ENCODE measurements at places on chromosomes 11 and 22. TPM values are rescaled to one million over a fixed set of nuclear protein-coding genes. Genes with fewer than 3 reads are reported as not detected.

DNA sequence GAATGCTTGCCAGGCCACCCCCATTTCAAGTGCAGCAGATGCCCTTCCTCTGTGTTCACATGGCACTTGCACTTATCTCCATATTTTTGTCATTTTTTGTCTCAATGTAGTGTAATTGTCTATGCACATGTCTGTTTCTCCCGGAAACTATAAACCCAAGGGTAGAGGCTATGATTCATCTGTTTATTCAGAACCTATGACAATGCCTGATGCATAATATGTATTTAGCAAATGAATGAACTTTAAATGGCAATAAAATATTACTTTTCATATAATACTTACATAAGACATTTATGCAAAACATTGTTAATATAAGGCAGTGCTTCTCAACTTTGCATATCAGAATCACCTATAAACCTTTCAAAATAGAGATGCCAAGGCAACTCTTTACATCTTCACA, 6.7 kb downstream of the PAK1 start:
- peaks cover 38% of the 10 kb centered on the region for H3K4me1 ChIP-seq
- H3K4me3 ChIP-seq = no peak overlapping the region
- H3K27me3 ChIP-seq = no peaks in the 10 kb centered on the region

- H3K27me3 ChIP-seq = peaks cover 39% of the 10 kb centered on the region
- peaks cover 4% of the 10 kb centered on the region for H3K4me1 ChIP-seq
- no peak overlapping the region for H3K27ac ChIP-seq
- H3K36me3 ChIP-seq = no peaks in the 10 kb centered on the region
- DNase-seq = no peak
Observed at GRCh38 chr11:14638561-14638960, 5.0 kb upstream of the PDE3B start.

- H3K36me3 ChIP-seq = peaks cover 18% of the 10 kb centered on the region
- H3K27ac ChIP-seq = no peak overlapping the region
- H3K4me3 ChIP-seq = no peak overlapping the region
- H3K4me1 ChIP-seq = peaks cover 28% of the 10 kb centered on the region
- no peak for DNase-seq
- no peaks in the 10 kb centered on the region for H3K27me3 ChIP-seq
Observed at GRCh38 chr11:9172389-9172788, 81.0 kb upstream of the SCUBE2 start.

GRCh38 chr11:119121811-119122124, 388 bp downstream of the HINFP start:
- no peaks in the 10 kb centered on the region for H3K36me3 ChIP-seq
- H3K4me1 ChIP-seq = peaks cover 12% of the 10 kb centered on the region
- DNase-seq = no peak
- H3K27me3 ChIP-seq = no peaks in the 10 kb centered on the region
- peak overlapping the region; percentile 81 for H3K4me3 ChIP-seq

GRCh38 chr22:45863981-45864751, 112.8 kb downstream of the WNT7B start:
- H3K4me3 ChIP-seq = no peak overlapping the region
- peaks cover 55% of the 10 kb centered on the region for H3K27me3 ChIP-seq
- peaks cover 20% of the 10 kb centered on the region for H3K4me1 ChIP-seq

- peaks cover 9% of the 10 kb centered on the region for H3K4me1 ChIP-seq
- H3K36me3 ChIP-seq = no peaks in the 10 kb centered on the region
- peak; percentile 65 for DNase-seq
- H3K27ac ChIP-seq = no peak overlapping the region
Observed at GRCh38 chr11:85182441-85183387, 444.4 kb downstream of the DLG2 start.

- H3K4me3 ChIP-seq = no peak overlapping the region
- H3K27ac ChIP-seq = no peak overlapping the region
- DNase-seq = no peak
- H3K36me3 ChIP-seq = no peaks in the 10 kb centered on the region
- no peaks in the 10 kb centered on the region for H3K4me1 ChIP-seq
Observed at GRCh38 chr11:27611947-27612455, 88.3 kb downstream of the BDNF start.

DNA sequence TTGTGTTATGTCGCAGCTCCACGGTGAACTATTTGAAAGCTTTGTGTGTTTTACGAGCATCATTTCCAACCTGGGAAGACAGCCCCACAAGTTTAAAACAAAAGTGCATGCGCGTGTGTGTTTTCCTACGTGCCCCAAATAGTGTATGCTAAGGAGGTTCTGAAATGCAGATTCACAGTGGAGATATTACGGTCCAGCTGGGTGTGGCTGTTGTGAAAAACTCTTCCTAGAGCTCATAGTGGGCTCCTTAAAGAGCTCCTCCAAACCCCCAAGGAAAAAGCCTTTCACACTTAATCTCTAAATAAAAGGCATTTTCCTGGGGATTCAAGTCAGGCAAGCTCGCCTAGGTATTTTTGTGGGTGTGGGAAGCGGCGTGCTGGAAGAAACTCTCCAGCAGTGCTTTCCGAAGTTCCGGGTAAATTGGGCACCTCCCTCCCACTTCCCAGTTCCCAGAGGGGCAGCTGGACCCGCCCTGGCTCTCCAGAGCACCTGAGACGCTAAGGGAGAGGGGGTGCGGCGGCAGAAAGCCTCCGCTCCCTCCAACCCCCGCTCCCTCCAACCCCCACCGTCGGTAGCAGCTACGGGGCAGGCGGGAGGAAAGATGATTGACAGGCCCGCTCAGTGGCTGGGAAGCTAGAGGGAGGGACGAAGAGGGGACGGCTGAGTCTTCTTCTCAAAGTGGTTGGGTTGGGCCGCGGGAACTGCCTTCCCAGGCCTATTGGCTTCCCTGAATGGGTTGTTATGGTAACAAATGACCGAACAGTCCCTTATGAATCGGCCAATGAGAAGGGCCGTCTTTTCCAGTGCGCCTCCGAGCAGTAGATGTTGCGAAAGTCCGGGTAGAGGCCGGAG, 561 bp upstream of the PCF11 start:
- peaks cover 7% of the 10 kb centered on the region for H3K36me3 ChIP-seq
- H3K4me1 ChIP-seq = peaks cover 13% of the 10 kb centered on the region
- peak overlapping the region; percentile 58 for H3K4me3 ChIP-seq
- DNase-seq = peak; percentile 99
- H3K27ac ChIP-seq = peak overlapping the region; percentile 62

GRCh38 chr11:71999362-71999761, 653 bp downstream of the IL18BP start:
- no peak for DNase-seq
- no peaks in the 10 kb centered on the region for H3K36me3 ChIP-seq
- H3K27me3 ChIP-seq = no peaks in the 10 kb centered on the region
- H3K4me3 ChIP-seq = no peak overlapping the region
- no peaks in the 10 kb centered on the region for H3K4me1 ChIP-seq
- H3K27ac ChIP-seq = no peak overlapping the region

DNA sequence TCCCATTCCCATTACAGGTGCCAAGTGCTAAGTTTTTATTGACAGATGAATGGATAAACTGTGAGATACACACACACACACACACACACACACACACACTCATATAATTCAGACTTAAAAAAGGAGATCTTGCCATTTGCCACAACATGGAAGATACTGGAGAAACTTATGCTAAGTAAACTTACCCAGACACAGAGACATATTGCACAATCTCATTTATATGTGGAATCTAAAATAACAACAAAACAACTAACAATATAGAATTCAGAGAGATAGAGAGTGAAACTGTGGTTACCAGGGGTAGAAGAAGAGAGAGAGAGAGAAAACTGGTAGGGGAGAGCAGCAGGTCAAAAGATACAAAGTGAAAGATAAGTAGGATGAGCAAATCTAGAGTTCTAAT, 1.4 kb downstream of the MS4A6E start:
- no peak for DNase-seq

DNA sequence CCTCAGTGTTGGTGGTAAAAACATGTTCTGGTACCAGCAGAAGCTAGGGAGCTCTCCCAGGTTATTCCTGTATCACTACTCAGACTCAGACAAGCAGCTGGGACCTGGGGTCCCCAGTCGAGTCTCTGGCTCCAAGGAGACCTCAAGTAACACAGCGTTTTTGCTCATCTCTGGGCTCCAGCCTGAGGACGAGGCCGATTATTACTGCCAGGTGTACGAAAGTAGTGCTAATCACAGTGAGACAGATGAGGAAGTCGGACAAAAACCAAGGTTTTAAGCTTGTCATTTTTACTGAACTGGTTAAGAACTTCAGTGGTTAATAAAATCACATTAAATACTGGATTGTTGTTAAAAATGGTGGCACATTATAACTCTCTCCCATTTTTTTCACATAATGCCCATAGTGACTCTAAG, 42.6 kb upstream of the VPREB1 start:
- H3K36me3 ChIP-seq = no peaks in the 10 kb centered on the region
- no peaks in the 10 kb centered on the region for H3K4me1 ChIP-seq
- H3K27ac ChIP-seq = no peak overlapping the region
- DNase-seq = no peak
- H3K4me3 ChIP-seq = no peak overlapping the region
- peaks cover 100% of the 10 kb centered on the region for H3K27me3 ChIP-seq

- H3K27ac ChIP-seq = no peak overlapping the region
- no peaks in the 10 kb centered on the region for H3K4me1 ChIP-seq
- peak overlapping the region; percentile 64 for H3K4me3 ChIP-seq
- peaks cover 35% of the 10 kb centered on the region for H3K27me3 ChIP-seq
Observed at GRCh38 chr11:45806072-45806933, 1.4 kb downstream of the SLC35C1 start.

DNA sequence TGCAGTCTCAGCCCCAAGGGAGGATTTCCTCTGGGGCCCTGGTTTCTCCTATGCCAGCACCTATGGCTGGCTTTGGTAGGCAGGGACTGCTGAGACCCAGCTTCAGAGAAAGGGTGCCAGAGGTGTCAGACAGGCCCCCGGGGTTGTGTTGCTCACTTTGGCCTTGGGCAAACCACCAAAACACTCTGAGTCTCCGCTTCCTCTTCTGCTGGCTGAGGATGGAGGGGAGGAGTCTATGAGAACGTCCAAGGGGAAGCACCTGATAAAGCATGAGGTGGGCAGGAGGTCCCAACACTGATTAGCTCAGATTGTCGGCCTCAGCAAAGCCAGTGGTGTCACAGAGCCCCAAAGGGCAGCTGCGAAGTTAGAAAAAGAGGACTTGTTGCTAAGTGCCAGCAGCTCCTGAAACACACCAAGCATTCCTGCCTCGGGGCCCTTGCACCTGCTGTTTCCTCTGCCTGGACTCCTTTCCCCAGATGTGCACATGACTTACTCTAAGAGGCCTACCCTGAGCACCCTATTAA, 10.5 kb downstream of the SMTNL1 start:
- no peak overlapping the region for H3K4me3 ChIP-seq
- H3K27ac ChIP-seq = peak overlapping the region; percentile 21
- peaks cover 3% of the 10 kb centered on the region for H3K4me1 ChIP-seq
- H3K27me3 ChIP-seq = no peaks in the 10 kb centered on the region
- H3K36me3 ChIP-seq = no peaks in the 10 kb centered on the region
- DNase-seq = no peak

GRCh38 chr11:119989159-119989821, 148.6 kb downstream of the TRIM29 start:
- no peaks in the 10 kb centered on the region for H3K36me3 ChIP-seq

- H3K27me3 ChIP-seq = no peaks in the 10 kb centered on the region
- H3K4me3 ChIP-seq = no peak overlapping the region
- no peak for DNase-seq
Observed at GRCh38 chr11:33766085-33766484, 8.2 kb downstream of the FBXO3 start.

- H3K4me1 ChIP-seq = no peaks in the 10 kb centered on the region
- no peak overlapping the region for H3K4me3 ChIP-seq
- no peak overlapping the region for H3K27ac ChIP-seq
- DNase-seq = no peak
- no peaks in the 10 kb centered on the region for H3K27me3 ChIP-seq
Observed at GRCh38 chr11:4541071-4541470, 3.9 kb upstream of the OR52M1 start.

- no peaks in the 10 kb centered on the region for H3K36me3 ChIP-seq
- H3K4me3 ChIP-seq = no peak overlapping the region
- H3K4me1 ChIP-seq = no peaks in the 10 kb centered on the region
- H3K27ac ChIP-seq = no peak overlapping the region
- no peaks in the 10 kb centered on the region for H3K27me3 ChIP-seq
Observed at GRCh38 chr11:33452836-33453624, 195.8 kb downstream of the HIPK3 start.

DNA sequence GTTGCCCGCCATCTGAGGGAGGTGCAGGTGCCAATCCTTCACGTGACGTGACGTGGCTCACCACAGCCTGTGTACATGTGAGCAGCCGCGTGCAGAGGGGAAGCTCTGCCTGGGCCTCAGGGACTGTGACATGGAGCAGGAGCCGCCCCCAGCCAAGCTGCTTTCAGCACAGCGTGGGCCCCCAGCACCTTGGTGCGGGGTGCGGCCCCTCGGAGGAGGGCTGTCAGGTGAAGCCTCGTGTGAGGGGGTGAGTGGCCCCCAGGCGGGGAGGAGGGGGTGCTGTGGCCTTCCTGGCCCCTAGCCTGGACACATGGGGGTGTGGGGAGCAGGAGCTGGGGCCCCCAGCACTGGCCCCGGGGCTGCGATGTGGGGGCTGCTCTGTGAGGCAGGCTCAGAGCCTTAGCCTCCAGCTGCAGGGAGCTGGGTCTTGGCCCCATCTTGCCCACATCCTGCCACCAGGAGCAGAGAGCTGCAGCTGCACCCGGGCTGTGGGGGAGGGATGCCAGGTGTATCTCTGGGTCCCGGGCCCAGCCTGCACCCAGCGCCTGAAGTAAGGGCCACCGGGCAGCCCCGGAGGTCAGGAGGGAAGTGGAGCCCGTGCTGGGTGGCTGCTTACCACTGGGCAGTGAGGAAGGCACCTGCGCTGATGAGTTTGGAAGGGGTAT, at the start of gene ADORA2A:
ADORA2A (plus strand) TSS at position 100 of the 665 bp plus-strand sequence. CDS start 5,806 bp downstream, outside the sequence.
- no peak for DNase-seq
- peaks cover 5% of the 10 kb centered on the region for H3K4me1 ChIP-seq
- H3K4me3 ChIP-seq = no peak within 1 kb of the TSS
- no peaks in the 10 kb centered on the region for H3K36me3 ChIP-seq

DNA sequence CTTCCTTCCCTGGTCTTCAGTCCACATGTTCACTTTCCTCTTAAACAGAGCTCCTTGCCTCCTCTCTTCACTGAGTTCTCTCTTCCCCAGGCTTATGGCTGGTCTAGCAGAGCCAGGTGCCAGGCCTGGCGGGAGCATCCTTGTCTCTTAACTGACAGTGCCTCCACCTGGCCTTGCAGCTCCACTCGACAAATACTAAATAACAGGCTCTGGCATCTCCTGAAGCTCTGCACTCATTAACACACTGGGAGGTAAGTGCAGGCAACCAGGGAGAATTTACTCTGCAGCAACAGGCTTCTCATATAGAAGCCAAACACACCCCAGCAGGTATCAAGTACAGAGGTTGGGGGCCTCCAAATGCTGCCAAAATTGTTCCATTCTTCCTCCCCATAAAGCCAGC, 438.1 kb downstream of the SOX6 start:
- H3K27me3 ChIP-seq = no peaks in the 10 kb centered on the region
- H3K4me1 ChIP-seq = peaks cover 13% of the 10 kb centered on the region
- no peak overlapping the region for H3K27ac ChIP-seq
- peak; percentile 20 for DNase-seq
- no peak overlapping the region for H3K4me3 ChIP-seq

SYT8 gene
- not detected for total RNA-seq

NPAS4 gene
- total RNA-seq = 0.65 TPM

GVQW3 gene
- total RNA-seq = 14.8 TPM

SLC22A9 gene
- not detected for total RNA-seq

CHRDL2 gene
- total RNA-seq = not detected

C22orf15 gene
- total RNA-seq = 3.0 TPM

SCGB1C1 gene
- total RNA-seq = not detected

TENM4 gene
- total RNA-seq = 16.6 TPM

KIRREL3 gene
- total RNA-seq = 1.1 TPM

HEPACAM gene
- total RNA-seq = not detected

PANX3 gene
- total RNA-seq = not detected

MED17 gene
- total RNA-seq = 76.4 TPM

NCAM1 gene
- total RNA-seq = 20.8 TPM

Data from neural progenitor cell (in vitro differentiated cells).